Left lobe of liver (tissue), 2 donors: ENCODE measurements at places on chromosomes 1 and 21. TPM values are rescaled to one million over a fixed set of nuclear protein-coding genes. Genes with fewer than 3 reads are reported as not detected.

- no peak for DNase-seq
Observed at GRCh38 chr1:218242171-218242570, 42.9 kb upstream of the RRP15 start.

DNA sequence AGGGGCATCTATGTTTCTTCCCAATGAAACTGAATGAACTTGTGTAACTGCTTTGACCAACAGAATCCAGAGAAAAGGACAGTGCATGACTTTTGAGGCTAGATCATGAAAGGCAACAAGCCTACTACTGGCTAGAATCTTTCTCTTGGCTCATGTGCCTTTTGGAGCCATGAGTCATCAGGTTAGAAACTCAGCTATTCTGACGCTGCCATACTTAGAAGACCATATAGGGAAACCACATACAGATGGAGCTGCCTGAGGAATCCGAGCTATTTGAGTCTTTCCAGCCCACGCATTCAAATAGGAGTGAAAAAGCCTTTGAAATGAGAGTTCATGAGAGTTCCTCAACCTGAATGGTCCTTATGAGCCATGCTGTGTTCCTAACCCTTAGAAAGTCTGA is 738.5 kb upstream of the CHRM3 start:
- no peak for DNase-seq

DNA sequence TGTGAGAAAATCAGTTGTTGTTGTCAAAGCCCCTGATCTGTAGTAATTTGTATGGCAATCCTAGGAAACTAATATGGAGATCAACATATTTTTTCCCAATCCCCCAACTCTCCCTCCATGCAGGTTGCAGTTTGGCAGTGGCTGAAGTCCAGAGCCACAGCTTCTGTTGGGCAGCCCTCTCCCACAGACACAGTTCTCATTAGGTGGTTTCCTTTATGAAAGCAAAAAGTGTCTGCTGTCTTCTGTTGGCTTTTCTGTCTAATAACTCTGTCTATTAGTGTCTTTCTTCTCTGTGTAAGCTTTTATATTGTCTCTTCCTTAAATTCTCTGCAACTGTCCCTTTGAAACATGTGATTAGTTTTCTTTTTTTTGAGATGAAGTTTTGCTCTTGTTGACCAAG is 914.3 kb upstream of the NCAM2 start:
- no peak for DNase-seq

DNA sequence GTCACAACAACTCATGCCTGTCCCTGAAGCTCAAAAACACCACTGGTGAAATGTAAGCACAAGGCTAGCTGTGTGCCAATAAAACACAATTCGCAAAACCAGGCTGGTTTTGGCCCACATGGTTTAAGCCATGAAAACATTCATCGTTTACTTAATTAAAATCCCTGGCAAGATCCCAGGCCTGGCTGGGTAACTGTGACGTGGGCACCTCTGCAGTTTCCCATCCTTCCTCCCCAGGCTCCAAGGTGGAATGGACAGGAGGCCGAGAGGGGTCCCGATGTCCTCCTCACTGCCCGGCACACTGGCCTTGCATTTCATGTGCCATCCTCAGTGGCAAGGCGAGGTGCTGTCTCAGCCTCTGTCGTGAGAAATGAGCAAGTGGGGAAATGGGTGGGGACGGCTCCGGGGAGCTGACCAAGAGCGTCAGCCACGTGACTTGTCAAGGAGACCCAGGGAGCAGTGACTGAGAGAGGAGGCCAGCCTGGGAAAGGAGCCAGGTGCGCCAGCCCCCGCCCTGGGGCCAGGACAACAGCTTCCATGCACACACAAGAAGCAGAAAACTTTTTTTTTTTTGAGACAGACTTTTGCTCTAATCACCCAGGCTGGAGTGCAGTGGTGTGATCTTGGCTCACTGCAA is 153.1 kb upstream of the RAB4A start:
- peak; percentile 90 for DNase-seq

- DNase-seq: no peak
Observed at GRCh38 chr21:37095821-37096220, 22.8 kb downstream of the TTC3 start.

DNA sequence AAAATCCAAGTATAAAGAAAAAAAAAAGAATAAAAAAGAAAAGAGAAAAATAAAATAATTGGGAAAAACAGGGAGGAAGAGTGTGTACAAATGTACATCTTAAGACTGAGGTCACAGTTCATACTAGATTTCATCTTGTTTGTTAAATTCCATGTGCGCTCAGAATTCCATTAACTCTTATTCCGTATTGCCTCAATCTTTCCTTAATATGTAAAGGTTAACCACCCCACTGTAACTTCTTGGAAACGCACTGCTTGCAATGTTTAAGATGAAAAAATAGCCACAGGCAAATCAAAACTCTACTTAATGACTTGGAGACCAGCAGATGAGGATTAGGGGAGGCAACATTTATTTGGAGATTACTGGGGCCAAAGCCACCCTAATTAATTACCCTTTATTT is 23.9 kb upstream of the KCNE1 start:
- DNase-seq: no peak

- no peak for DNase-seq
Observed at GRCh38 chr21:41839387-41840000, 39.6 kb downstream of the PRDM15 start.

GRCh38 chr1:226634166-226634588 is 85.6 kb downstream of the STUM start:
- peak; percentile 71 for DNase-seq

- no peak for DNase-seq
Observed at GRCh38 chr1:30763651-30764248, 6.2 kb upstream of the LAPTM5 start.

- DNase-seq: peak; percentile 41
Observed at GRCh38 chr1:179824265-179824664, 53.3 kb downstream of the TOR1AIP2 start.

DNA sequence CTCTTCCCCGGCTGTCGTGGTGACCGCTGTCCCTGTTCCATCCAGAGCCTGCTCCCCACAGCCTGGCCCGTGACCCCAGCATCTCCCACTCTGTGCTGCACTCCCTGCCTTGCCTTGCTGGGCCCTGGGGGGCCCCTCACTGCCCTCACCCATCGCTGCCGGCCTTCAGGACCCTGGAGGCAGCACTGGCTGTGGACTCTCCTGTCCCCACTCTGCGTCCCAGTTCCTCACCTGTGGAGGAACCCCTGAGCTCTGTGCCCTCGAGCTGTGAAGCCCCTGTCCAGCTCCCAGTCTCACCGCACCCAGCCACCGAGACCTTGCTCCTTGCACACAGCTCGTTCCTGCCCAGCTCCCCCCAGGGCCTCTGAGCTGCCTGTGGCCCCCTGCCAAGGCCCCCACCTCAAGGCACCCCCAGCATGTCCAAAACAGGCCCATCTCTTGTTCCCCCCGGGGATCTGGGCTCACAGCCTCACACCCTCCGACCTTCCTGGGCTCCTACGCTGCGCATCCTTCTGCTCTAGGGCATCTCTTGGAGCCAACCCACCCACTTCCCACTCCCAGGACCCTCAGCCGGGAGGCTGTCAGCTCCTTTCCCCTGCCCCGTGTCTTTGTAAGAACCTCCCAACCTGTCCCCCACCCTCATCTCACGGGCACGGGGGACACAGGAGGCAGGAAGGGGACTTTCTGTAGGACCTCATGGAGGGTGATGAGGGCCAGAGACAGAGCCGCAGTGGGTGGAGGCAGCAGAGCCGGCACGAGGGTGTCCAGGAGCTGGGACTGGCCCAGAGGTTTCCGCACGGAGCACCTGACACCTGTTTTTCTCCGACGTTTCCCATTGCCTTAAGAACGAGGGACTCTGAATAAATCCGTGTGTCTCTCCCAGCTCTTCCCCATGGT is 109.3 kb downstream of the WDR4 start:
- no peak for DNase-seq

The CLCNKB gene
- total RNA-seq: not detected

The TAS1R1 gene
- 0.05 TPM for total RNA-seq

The JAM2 gene
- 1.8 TPM for total RNA-seq

The DNAJC6 gene
- 0.25 TPM for total RNA-seq

The KRTAP7-1 gene
- not detected for total RNA-seq

The MAB21L3 gene
- 0.63 TPM for total RNA-seq
